ENCODE measurements at places on chromosomes 12 and 14. TPM values are rescaled to one million over a fixed set of nuclear protein-coding genes. Genes with fewer than 3 reads are reported as not detected.

KRT7 gene
- 0.80 TPM for total RNA-seq

APOF gene
- not detected for total RNA-seq

EIF2S3B gene
- total RNA-seq: 13.3 TPM

NEUROD4 gene
- not detected for total RNA-seq

TRAF3 gene
- total RNA-seq: 5.5 TPM

RDH16 gene
- 0.66 TPM for total RNA-seq

PPP1R1A gene
- 23.8 TPM for total RNA-seq

KHNYN gene
- total RNA-seq: 27.4 TPM

NINJ2 gene
- 2.6 TPM for total RNA-seq

SLC6A12 gene
- total RNA-seq: not detected

VRTN gene
- 140 TPM for total RNA-seq
